ENCODE measurements at places on chromosomes 5 and 9.
A peak's percentile ranks its signal among the peaks of the same experiment; 100 is the strongest.

DNA sequence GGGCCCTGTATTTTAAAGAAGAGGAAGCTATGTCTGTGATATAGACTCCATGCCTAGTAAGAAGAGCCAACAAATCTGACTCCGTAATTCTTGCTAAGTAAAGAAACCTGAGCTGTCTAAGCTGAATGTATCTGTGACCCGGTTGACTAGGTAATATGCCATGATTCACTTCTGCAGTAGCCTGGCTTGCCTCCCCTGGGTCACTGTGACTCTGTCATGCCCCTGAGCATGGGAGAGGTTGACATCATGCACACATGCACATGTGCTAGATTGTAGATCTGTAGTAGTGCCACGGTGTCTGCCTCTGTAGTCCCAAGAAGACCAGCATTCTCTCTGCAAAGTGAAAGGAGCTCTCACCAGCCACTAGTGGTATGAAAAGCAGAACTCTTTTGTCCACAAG is 9.1 kb downstream of the SLC22A5 start:
- DNase-seq = no peak

- no peak for DNase-seq
Observed at GRCh38 chr5:103829585-103829984, 267.0 kb upstream of the NUDT12 start.

GRCh38 chr5:78320401-78320800 is 25.9 kb upstream of the AP3B1 start:
- peak; percentile 10 for DNase-seq

DNA sequence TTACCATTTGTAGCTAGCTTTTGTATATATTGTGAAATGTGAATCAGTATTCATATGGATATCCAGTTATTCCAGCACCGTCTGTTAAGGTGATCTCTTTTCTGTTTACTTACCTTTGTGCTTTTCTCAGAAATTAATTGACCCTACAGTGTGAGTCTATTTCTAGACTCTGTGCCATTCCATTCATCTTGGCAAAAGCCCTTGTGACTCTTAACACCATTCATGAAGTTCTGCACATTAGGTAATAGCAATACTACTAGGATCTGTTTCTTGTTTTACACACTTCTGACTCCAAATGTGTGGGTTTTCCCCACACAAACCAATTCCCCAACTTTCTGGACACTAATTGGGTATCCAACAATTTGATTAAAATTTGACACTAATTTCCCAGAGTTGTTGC is 40.4 kb downstream of the SLC12A2 start:
- DNase-seq = no peak

GRCh38 chr9:98146101-98146991 is 27.3 kb upstream of the TRIM14 start:
- DNase-seq = no peak

DNA sequence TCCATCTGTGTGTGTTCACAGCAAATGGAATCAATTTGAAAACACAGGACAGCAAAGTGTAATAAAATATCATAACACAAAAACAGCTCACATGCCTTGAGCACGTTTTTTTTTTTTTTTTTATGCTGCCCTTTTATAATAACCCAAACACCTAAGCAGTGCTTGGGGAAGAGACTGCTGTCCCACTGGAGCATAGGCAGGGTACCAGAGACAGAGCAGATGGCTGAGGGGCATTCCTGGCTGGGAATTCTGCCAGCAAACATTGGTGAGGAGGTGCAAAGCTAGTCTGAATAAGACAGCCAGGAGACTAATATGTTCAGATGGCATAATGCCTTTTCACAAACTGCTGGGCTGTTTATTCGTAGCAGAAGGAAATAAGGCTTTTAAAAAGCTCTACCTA is 58.1 kb upstream of the SV2C start:
- DNase-seq = no peak

Data from fibroblast of skin of left quadriceps (primary cell).